Naive thymus-derived CD4-positive, alpha-beta T cell (primary cell): ENCODE measurements at places on chromosomes 6 and 20. TPM values are rescaled to one million over a fixed set of nuclear protein-coding genes. Genes with fewer than 3 reads are reported as not detected.
A peak's percentile ranks its signal among the peaks of the same experiment; 100 is the strongest.

SLPI gene
- not detected for total RNA-seq

PPP1R18 gene
- total RNA-seq = 60.9 TPM

GRCh38 chr6:3252369-3252768 is 6.4 kb upstream of the PSMG4 start:
- H3K4me1 ChIP-seq = peaks cover 8% of the 10 kb centered on the region
- no peak overlapping the region for H3K4me3 ChIP-seq
- no peak overlapping the region for H3K27ac ChIP-seq
- no peak for DNase-seq

GRCh38 chr20:60085551-60086132 is 127.4 kb downstream of the CDH26 start:
- H3K4me3 ChIP-seq = no peak overlapping the region
- H3K36me3 ChIP-seq = no peaks in the 10 kb centered on the region
- H3K27me3 ChIP-seq = peaks cover 4% of the 10 kb centered on the region
- DNase-seq = no peak

- H3K36me3 ChIP-seq = no peaks in the 10 kb centered on the region
- H3K4me3 ChIP-seq = no peak overlapping the region
- H3K27ac ChIP-seq = no peak overlapping the region
These were observed 22.2 kb downstream of the FASTKD5 start for GRCh38 chr20:3137492-3137891.

GRCh38 chr6:25192590-25193459 is 86.3 kb upstream of the CARMIL1 start:
- H3K4me1 ChIP-seq = no peaks in the 10 kb centered on the region
- H3K4me3 ChIP-seq = no peak overlapping the region
- no peaks in the 10 kb centered on the region for H3K27me3 ChIP-seq
- H3K36me3 ChIP-seq = no peaks in the 10 kb centered on the region
- no peak overlapping the region for H3K27ac ChIP-seq

HLA-C gene
- 1,372 TPM for total RNA-seq

- no peak overlapping the region for H3K27ac ChIP-seq
- no peaks in the 10 kb centered on the region for H3K27me3 ChIP-seq
- H3K36me3 ChIP-seq = no peaks in the 10 kb centered on the region
- no peak overlapping the region for H3K4me3 ChIP-seq
- DNase-seq = no peak
- H3K4me1 ChIP-seq = no peaks in the 10 kb centered on the region
These were observed 460.1 kb upstream of the KHDRBS2 start for GRCh38 chr6:62746161-62746560.

- no peak overlapping the region for H3K4me3 ChIP-seq
- no peak overlapping the region for H3K27ac ChIP-seq
- no peaks in the 10 kb centered on the region for H3K36me3 ChIP-seq
- H3K27me3 ChIP-seq = no peaks in the 10 kb centered on the region
- no peaks in the 10 kb centered on the region for H3K4me1 ChIP-seq
These were observed 215.1 kb downstream of the PACRG start for GRCh38 chr6:162942866-162943265.

- H3K27ac ChIP-seq = no peak overlapping the region
- H3K36me3 ChIP-seq = no peaks in the 10 kb centered on the region
- H3K4me3 ChIP-seq = no peak overlapping the region
- no peak for DNase-seq
These were observed 27.5 kb upstream of the TBXT start for GRCh38 chr6:166194914-166195859.

HLA-DQA2 gene
- total RNA-seq = not detected

DNA sequence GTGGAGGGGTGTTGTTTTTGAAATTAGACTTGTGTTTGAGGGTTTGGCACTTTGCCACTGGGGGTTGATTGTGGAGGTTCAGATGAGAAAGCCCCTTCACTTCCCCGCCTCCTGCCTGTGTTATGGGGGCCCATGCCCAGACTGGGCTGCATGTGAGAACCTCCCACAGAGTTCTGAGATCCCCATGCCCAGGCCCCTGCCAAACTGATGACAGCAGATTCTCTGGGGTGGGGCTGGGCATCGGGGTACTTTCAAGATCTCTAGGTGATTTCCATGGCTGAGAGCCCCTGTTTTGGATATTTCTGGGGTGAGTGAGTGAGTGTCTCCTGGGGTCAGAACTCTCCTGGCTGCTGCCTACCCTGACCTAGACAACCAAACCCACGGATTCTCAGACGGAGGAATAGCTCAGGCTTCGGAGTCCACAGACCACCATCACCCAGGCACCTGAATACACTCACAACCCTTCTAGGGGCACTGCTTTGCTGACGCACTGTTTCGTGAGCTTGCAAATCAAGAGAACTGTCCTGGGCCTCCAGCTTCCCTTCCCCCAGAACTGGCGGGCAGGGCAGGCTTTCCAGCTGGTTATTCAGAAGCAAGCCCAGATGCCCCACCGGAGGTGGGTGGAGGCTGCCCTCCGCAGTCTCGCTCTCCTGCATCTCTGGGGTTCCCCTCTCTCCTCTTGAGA is 6.3 kb downstream of the BCAS1 start:
- no peak overlapping the region for H3K4me3 ChIP-seq
- no peak overlapping the region for H3K27ac ChIP-seq
- DNase-seq = no peak
- no peaks in the 10 kb centered on the region for H3K4me1 ChIP-seq

GRCh38 chr20:13784271-13784892 is 337 bp downstream of the ESF1 start:
- H3K4me3 ChIP-seq = peak overlapping the region; percentile 83
- no peaks in the 10 kb centered on the region for H3K36me3 ChIP-seq
- H3K27me3 ChIP-seq = no peaks in the 10 kb centered on the region

DSP gene
- not detected for total RNA-seq

- no peaks in the 10 kb centered on the region for H3K4me1 ChIP-seq
- H3K36me3 ChIP-seq = no peaks in the 10 kb centered on the region
- DNase-seq = no peak
- no peak overlapping the region for H3K4me3 ChIP-seq
These were observed 91.6 kb downstream of the MAP3K7 start for GRCh38 chr6:90495216-90495817.

DNA sequence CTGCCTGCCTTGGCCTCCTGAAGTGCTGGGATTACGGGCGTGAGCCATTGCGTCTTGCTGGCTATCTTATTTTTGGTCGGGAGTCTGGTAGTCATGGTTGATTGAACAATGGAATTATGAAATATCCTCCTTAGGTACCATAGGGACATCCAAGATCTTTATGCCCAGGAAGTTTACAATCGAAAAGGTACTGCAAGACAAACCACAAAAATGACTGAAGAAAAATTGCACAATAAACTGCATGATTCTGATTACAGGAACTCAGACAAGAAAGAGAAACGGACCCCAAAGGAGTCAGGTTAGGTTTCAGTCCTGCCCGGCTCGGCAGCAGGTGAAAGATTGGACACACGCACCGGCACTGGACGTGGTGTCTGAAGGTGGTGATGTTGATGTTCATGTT is 5.3 kb downstream of the SLC26A8 start:
- no peak overlapping the region for H3K4me3 ChIP-seq
- no peaks in the 10 kb centered on the region for H3K4me1 ChIP-seq
- DNase-seq = no peak
- H3K36me3 ChIP-seq = no peaks in the 10 kb centered on the region
- no peaks in the 10 kb centered on the region for H3K27me3 ChIP-seq

HSPA12B gene
- total RNA-seq = not detected

DNA sequence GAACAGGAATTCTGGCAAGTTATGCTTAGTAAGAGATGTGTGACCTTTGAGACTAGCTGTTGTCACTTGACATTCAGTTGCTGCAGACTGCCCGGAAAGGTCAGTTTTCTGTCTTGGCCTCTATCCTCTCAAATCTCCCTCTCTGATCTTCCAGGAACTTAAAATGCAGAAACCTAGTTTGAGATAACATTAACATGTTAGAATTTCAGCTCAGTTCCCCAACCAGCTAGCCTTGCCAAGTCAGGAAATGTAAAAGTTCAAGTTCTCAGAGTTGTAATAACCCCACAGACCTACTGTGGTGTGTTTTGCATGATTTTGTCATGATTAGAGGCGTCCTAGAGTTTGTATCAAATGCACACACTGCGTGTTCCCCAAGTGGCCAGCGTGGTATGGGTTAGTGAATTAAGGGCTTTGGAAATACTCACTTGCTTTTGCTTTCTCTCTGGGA is 46.6 kb downstream of the DUSP22 start:
- peaks cover 21% of the 10 kb centered on the region for H3K4me1 ChIP-seq
- H3K27me3 ChIP-seq = no peaks in the 10 kb centered on the region
- H3K4me3 ChIP-seq = no peak overlapping the region
- no peak overlapping the region for H3K27ac ChIP-seq
- no peaks in the 10 kb centered on the region for H3K36me3 ChIP-seq

DNA sequence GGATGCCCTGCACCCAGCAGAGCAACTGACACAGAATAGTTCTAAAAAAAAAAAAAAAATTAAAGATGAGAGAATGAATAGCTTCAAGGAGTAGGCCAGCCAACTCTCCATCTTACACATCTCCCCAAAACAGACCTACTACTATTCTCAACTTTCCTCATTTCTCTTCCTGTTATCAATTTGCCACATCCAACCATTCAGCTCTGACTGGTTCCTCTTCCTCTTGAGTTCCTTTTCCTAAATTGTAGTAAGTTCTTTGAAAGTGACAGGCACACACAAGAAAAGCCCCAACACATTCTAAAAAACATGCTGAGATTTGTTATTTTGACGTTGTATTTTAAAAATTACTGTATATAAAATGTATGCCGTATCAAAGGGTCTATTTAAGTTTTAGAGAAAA is 117.2 kb downstream of the PDSS2 start:
- H3K4me3 ChIP-seq = no peak overlapping the region
- no peak for DNase-seq
- no peak overlapping the region for H3K27ac ChIP-seq
- H3K27me3 ChIP-seq = no peaks in the 10 kb centered on the region
- no peaks in the 10 kb centered on the region for H3K4me1 ChIP-seq
